ENCODE measurements at places on chromosomes 13 and 19.

DNA sequence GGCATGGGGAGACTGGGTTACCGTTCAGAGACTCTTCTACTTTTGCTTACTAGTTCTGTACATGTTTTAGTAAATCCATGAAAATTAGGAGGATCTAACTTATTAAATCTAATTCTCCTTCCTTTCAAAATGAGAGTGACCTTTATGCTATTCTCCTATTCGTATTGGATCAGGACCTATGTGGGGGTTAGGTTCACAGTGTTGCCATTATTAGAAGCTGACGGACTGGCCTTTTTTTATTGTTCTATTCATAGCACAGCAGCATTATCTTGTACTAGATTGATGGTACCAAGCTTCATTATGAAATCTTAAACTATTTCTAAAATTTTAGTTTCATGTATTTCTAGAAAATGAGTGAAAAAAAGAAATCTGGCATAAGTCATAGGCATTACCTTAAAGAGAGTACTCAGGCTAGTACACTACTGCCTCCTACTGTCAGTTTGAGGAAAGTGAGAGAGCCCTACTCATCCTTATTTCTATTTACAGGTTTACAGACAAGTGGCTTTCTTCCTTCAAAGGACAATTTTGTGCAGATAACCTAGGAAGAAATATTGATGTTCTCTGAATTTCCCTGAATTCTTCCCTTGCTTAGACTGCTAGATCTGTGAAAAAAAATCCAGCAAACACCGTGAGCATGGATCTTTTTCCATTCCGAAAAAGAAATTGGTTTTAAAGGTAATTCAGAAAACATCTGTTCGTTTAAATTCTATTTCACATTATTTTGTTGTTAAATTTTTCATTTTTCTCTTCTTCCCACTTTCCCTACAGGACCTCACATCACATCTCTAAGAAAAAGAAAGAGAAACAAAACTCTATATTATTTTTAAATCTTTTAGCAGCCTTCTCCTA, 485.5 kb downstream of the DIAPH3 start:
- DNase-seq: no peak

GRCh38 chr13:101258509-101258908, 157.8 kb downstream of the NALCN start:
- DNase-seq: no peak

- no peak for DNase-seq
Measured at GRCh38 chr13:90717451-90717936, 630.0 kb upstream of the MIR17HG start.

DNA sequence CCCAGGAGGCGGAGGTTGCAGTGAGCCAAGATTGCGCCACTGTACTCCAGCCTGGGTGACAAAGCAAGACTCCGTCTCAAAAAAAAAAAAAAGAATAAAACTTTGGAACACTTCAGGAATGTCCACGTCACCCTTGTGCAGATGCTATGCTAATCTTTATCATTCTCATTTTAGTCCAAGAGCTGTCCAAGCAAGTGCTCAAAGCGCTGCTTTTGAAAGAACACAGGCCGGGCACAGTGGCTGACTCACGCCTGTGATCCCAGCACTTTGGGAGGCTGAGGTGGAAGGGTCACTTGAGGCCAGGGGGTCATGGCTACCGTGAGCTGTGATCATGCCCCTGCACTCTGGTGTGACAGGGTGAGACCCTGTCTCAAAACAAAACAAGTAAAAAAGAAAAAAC, 11.1 kb upstream of the UQCR11 start:
- DNase-seq: no peak

DNA sequence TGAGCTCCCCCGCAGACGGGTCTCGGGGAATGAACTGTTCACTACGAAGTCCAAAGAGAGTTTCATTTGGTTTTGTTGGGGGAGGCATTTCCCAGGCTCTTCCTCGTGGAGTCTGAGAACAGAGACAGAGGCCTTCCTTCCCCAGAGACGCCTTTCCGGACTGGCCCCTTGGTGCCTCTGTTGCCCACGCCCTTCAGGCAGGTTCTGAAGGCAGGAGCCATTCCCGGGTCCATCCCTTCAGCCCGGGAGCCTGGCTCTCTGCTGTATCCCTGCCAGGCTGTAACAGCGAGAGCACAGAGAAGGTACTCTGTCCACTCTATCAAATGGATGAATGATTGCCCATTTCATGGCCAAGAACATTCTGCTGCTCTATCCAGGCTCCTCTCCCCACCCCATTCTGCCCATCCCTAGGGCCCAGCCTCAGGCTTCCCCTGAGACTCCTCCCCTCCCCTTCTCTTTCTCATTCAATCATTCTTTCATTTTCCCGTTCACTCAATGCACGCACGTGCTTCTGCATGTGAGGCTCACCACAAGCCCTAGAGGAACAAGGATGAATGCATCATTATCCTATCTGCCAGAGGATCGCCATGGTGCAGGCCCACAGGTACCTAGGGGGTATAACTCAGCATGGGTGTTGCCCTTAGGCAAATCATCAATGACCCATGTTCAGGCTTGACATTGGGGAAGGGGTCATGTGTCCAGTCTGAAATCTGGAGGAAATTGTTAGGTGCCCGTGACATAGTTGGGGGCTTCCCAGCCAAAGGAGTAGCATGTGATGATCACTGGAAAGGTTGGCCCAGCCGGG, 298.6 kb downstream of the ZNF536 start:
- DNase-seq: no peak

GRCh38 chr13:21053231-21053630, 8.2 kb downstream of the LATS2 start:
- no peak for DNase-seq

GRCh38 chr19:53396525-53396868, 1.5 kb downstream of the ZNF765 start:
- no peak for DNase-seq

GRCh38 chr19:2798733-2799132, 13.4 kb downstream of the THOP1 start:
- DNase-seq: no peak

GRCh38 chr13:48741377-48741776, 87.6 kb downstream of the CYSLTR2 start:
- no peak for DNase-seq

- no peak for DNase-seq
Measured at GRCh38 chr13:49246850-49247642, 679 bp upstream of the CDADC1 start.

DNA sequence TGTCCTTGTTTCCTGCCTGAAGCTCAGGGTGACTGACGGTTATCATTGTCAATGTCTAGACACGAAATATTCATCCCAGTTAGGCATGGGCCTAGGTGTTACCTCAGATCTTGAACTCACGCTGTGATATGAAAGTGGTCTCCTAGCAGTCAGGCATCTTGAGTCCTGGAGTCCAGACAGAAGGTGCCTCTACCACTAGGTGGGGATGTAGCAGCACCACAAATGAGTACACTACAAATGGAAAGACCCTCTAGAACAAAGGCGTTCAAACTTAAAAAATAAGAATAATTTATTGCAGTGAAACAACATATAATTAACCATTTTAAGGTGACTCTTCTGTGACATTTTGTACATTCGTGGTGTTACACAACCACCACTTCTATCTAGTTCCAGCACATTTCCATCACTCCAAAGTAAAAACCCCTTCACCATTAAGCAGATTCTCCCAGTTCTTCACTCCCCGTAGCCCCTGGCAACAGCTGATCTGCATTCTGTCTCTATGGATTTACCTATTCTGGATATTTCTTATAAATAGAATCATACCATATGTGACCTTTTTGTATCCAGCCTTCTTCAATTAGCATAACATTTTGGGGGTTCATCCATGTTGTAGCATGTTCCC, 11.9 kb upstream of the FRY start:
- DNase-seq: peak; percentile 31

- DNase-seq: no peak
Measured at GRCh38 chr13:51594432-51594831, 10.2 kb downstream of the WDFY2 start.

DNA sequence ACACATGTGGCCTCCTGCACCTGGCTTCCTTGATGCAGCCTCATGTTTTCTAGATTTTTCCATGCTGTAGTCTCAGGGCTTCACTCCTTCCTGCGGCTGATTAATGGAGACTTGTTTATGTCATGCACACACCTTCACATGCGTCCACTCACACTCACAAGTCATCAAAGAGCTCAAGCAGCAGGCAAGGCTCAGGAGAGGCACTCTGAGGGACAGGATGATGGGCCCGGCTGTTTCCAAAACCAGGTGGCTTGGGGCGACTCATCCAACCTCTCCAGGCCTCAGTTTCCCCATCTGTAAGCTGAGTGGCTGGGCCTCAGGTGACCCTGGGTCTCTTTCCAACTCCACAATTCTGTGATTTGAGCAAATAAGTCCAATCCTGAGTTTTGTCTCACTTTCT, 36.9 kb downstream of the RASA3 start:
- peak; percentile 10 for DNase-seq

DNA sequence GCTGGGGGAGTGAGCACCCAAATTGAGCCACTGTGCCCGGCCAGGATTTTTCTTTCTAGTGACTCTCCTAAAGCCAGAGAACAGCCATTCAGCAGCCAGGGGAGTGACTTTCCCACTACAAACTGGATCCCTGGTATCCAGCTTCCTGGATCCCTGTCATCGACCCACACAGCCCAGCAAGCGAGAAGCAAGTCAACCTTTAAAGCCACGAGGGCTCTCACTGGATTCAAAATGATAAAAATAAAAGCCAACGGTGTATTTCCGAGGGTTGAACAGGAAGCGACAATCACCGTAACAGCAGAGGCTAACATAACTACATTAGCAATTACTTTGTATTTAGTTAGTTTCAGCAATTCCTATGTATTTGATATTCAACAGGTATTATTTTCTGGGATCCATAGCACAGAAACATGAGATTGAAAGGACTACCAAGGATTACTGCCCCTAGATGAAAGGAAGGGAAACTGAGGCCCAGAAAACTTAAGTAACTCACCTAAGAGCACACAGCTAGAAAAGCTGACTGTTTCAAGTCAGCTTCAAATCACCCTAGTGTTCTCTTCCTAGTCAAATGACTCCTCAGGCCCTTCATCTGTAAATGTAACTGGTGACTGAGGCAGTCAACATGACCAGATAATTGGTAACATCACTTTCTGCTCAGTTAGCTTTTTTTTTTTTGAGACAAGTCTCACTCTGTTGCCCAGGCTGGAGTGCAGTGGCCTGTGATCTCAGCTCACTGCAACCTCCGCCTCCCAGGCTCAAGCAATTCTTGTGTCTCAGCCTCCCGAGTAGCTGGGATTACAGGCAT, 2.7 kb downstream of the RFX1 start:
- no peak for DNase-seq

DNA sequence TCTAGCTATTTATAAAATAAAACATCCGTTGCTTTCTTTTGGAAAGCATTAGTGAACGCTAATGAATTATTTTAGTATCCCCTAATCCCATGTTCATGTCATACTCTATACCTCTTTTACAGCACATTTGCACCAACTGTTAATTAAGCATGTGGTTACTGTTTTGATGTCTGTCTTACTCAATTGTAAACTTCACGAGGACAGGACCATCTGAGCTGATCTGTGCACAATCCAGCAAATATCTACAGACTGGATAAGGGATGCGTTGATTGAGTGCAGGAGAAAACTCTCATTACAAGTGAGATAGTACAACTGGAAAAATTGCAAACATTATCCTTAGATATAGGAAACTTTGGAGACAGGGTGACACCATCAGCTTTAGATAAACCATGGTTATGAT, 201.1 kb downstream of the PCDH20 start:
- DNase-seq: no peak

DNA sequence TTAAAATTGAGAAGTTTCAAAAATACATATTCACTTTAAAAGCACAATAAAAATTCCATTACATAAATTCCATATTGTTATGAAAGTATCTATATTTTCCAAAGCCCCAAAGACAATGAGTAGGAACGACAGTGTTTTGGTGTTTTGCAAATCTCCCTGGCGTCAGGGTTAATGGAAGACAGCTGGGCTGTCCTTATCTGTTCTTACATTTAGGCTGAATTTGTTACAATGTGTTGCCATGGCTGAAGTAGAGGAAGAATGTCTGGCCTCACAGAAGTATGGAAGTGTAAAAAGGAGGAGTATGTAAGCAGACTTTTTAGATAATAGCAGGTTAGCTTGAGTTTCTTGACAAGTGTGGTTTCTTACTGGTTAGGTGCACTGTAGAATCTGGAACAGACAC, 124.4 kb upstream of the SPATA13 start:
- DNase-seq: no peak

Measured in upper lobe of left lung (tissue), 6 donors.